ENCODE measurements at places on chromosomes 7 and 10.

- no peak for DNase-seq
Measured at GRCh38 chr10:77926566-77927401, at the start of gene DLG5. Gene DLG5 (minus strand): TSS chr10:77926755. CDS start chr10:77926520, 235 bp downstream.

- no peak for DNase-seq
Measured at GRCh38 chr10:108966411-108966810, 956.9 kb downstream of the XPNPEP1 start.

DNA sequence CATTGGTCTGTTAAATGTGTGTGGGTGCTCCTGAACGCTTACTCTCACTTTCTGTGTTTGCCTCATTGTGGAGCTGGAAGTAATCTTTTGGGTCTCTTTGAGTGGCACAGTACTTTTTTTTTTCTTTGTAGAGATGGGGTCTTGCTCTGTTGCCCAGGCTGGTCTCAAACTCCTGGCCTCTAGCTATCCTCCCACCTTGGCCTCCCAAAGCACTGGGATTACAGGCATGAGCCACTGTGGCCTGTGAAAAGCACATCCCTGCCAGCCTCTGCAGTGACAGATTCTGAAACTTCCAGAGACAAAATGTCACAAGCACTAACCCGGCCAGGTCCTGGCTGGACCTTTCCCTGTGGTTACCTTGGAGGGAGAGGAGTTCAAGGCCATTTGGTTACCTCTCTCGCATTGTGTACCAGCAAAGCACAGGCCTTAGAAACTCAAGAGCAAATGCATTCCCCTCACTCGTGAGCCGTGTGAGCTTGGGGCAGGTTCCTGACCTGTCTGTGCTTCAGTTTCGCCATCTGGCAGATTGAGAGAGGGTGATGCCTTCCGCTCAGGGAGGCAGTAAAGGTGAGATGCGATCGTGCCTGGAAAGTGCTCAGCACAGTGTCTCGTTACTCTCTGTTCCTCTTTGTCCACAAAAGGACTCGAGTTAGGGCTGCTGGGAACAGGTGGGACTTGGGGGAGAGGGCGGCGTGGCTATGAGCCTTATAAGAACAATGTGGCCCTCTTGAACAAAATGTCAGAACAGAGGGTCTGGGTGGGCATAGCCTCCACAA, 72.6 kb upstream of the SEPHS1 start:
- DNase-seq, result no peak

GRCh38 chr7:116216956-116217571, 6.7 kb downstream of the TES start:
- no peak for DNase-seq

DNA sequence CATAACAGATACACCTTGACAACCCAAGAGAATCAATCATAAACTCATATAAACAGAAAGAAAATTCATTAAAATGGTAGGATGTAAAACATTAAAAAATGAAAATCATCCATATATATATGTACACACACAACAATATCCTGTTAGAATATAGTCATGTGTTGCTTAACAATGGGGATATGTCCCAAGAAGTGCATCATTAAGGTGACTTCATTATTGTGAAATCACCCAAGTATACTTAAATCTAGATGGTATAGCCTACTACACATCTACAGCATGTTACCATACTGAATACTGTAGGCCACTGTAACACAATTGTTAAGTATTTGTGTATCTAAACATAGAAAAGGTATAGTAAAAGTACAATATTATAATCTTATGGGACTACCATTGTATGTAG, 115.8 kb upstream of the TMEM168 start:
- no peak for DNase-seq

GRCh38 chr7:27897001-27897400, 157.0 kb downstream of the TAX1BP1 start:
- DNase-seq, result no peak

- no peak for DNase-seq
Measured at GRCh38 chr10:24908793-24909423, 43.5 kb downstream of the PRTFDC1 start.

DNA sequence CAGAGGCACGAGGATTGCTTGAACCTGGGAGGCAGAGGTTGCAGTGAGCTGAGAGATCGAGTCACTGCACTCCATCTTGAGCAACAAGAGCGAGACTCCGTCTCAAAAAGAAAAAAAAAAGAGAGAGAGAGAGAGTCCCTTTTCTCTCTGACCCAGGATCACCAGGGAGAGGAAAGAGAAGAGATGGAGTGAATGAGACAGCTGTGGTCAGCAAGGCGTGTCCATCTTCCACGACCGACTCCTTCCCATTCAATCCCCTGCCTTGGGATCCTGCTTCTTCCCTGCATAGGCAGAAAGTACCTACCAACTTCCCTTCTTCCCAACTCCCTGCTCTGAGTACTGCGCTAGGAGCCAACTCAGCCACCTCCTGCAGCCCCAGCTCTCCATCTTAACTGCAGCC, 5.2 kb upstream of the ZAN start:
- no peak for DNase-seq

DNA sequence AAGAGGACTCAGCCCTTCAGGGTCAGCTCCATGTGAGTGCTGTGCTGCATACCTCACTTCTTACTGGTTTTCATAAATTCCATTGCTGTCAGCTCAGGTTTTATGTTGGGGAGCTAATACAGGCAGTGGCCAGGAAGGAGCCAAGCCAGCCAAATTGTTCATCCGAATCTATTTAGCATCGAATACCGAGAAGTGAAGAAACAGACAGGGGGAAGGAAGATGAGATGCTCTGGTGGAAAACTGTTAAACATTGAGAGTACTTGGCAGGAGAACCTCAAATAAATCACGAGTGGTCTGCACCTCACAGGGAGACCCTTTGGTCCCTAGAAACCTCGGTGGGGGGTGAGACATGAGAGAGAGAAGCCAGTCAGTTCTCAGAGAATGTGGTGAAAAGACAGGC, 196.0 kb upstream of the TMEM72 start:
- DNase-seq, result no peak

- no peak for DNase-seq
Measured at GRCh38 chr10:24303522-24304310, 94.8 kb downstream of the KIAA1217 start.

- peak; percentile 94 for DNase-seq
Measured at GRCh38 chr7:81672872-81673271, 97.0 kb downstream of the HGF start.

DNA sequence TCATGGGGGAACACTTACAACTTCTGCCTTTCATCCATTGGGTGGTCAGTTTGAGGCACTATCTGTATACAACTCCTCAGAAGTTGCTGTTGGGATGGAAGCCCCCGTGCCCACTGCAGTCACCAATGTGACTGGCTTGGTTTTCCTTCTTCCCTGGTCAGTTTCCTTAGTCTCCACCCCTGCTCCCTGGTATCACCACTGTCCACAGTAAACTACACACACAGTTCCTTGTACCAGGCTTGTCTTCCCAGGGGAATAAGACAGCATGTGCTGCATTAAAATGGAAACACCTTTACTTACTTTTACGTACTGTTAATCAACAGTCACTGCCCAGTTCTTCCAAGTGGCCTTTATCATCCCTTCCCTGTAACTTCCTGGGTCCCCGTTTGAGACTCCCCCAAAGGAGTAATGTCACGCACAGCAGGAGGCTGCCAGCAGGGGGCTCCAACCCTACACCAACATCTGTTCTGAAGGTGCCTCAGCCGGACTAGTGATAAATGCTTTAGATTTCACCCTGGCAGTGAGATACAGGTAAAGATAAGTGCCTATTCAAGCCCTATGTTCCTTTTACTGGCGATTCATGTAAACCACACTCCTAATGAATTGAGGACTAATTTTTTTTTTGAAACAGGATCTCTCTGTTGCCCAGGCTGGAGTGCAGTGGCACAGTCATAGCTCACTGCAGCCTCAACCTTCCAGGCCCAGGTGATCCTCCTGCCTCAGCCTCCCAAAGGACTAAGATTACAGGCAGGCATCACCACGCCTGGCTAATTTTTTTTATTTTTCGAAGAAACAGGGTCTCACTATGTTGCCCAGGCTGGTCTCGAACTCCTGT, 45.3 kb upstream of the PIK3AP1 start:
- peak; percentile 42 for DNase-seq

DNA sequence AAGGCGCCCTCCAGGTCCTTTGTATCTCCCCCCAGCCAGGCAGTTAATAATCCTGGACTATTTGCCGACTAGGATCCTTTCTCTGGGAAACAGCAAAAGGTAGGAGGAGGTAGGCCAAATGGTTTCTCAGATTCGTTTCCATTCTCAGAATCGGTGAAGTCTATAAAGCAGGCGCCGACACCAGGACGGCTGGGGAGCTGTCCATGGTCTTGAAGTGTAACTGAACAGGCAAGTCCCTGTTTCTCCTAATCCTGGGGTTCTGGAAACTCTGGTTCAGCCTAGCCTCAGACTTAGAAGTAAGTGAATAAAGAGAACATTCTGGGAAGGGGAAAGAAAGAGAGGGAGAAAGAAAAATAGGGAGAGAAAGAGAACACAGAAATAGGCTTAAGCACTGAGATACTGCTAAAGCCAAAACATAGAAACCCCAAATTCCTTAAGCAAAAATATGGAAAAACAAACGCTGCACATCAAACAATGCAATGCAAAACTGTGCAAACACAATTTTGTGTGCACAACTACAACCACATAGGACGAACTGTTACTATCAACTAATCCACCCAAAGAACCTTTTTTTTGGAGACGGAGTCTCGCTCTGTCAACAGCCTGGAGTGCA, 11.1 kb upstream of the INA start:
- no peak for DNase-seq

GRCh38 chr7:98049034-98049433, 57.6 kb upstream of the LMTK2 start:
- no peak for DNase-seq

- no peak for DNase-seq
Measured at GRCh38 chr10:132740588-132740987, 45.4 kb downstream of the NKX6-2 start.

- no peak for DNase-seq
Measured at GRCh38 chr10:19979628-19980027, 163.4 kb downstream of the PLXDC2 start.

DNA sequence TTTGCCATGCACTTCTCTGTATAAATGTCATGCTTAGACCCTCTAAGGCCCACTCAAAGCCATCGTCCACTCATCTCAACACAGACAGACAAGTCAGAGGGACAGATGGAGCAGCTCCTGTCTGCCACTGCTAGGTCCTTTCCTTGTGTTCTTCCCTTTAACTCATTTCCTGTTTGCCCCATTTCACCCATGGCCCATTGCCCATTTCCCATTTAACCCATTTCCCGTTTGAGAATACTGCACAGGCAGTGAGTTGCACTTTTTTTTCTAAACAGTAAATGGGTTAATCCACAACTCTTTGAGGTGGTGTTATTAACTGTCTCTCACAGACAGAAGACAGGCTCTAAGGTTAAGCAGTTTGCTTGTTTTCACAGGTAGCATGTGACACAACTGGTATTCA, 179.3 kb downstream of the NPSR1 start:
- peak; percentile 48 for DNase-seq

DNA sequence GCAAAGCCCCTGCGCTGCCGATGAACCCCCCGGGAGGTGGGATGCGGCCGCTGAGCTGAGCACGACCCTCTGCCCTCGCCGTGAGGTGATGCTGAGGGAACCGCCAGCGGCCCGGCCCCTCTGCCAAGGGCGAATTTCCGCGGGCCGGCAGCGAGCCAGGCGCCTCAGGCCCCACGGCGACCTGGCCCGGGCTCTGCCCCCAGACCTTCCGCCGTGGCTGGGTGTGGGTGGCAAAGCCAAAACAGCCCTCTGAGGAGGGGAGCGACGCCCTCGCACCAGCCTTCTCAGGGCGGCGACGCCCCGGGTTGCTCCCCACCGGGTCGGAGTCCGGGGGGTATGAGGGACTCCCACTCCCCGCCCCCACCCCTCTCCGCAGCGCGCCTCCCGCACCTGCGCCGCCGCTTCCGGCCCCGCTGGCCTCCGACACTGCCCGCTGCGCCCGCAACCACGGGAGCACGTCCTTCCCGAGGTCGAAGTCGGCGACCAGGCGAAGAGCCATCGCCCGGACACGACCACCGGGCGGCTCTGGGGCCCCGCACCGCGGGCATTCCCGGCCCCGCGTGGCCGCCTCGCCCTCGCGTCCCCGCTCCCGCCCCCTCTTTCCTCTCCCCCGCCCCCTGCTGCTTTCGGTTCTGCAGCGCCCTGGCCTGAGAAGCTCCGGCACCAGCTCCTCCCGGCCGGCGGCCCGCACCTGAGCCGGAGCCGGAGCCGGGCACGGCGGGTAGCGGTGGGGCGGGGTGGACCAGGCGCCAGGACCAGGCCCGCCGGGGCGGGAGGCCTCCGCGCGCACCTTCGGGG, at the start of gene GSAP:
Gene GSAP, minus strand, starts transcription at position 527 of the 798 bp plus-strand sequence. Its CDS starts 28 bp downstream, at position 499.
- no peak for DNase-seq

GRCh38 chr10:103757531-103758293, 97.7 kb downstream of the SH3PXD2A start:
- peak; percentile 19 for DNase-seq

DNA sequence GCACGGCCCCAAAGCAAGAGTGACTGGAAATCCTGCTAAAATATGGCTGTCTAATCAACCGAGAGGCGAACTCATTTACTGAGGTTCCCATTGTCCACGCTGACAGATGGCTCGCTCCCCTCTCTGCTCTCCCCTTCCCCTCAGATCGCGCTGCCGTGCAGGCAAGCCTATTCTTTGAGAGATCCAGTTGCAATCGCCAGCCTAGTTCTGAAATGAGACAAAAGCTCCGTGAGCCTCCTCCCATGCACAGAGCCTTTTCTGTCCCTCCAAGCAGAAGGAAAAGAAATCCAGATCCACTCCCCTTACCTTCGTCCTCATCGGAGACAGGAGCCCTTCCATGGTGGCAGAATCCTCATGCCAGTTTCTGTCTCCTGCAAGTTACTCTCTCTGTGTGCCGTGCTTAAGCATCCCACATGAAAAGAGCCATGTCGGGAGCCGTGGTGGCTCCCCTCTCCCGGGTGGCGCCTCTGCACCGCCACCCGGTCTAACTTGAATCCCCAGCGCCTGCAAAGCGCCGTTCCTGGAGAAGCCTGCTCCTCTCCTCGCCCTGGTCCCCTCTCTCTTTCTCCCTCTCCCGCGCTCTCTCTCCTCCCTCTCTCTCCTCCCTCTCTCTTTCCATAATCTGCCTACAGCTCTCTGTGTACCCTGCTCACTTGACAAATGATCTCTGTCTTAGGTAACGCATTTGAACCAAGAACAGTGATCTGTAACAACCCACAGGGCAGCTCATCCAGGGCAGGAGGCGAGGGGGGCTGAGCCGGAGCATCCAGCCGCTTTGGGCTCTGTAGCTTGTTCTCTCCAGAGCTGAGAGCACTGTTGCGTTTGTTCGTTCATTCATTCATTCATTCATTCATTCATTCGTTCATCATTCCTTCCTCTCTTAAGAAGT, 156.8 kb downstream of the FRMD4A start:
- peak; percentile 22 for DNase-seq

DNA sequence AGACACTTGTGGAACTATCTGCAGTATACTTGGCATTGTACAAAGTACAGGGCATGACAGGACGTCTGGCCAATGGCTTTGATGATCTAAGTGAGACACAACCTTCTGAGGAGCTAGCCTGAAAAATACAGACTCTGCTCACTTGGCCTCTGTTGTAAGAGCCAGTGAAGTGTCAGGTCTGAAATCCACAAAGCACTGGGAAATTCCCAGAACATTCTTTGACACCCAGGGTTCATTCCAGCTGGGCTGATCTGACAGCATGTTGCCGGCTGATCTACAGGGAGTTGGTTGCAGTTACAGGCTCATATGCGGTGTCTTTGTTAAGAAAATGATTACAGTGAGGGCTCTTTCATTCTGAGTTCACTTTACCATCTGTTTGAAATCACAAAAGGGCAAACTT, 354.6 kb downstream of the PHF14 start:
- DNase-seq, result peak; percentile 71

Data from DMS 273 treated with DMSO at 0.1 percent for 48 hours (cell line).